ENCODE measurements at places on chromosomes 4 and X.
A peak's percentile ranks its signal among the peaks of the same experiment; 100 is the strongest.

DNA sequence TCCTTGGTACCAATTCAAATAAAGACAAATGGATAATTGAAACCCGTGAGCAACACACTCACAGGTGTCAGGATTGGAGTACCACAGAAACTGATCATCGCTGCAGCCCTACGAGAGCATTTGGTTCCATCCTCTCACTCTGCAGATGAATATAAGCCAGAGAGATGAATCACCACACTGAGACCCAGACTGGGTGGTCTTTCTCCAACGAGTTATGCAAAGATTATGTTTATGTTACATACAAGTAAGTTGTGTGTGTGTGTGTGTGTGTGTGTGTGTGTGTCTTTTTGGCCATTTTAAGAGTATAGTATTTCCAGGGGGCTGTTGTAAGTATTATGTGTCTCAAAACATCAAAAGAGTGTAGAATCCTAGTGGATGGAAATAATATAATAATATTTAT is 329.5 kb upstream of the ZFP42 start:
- DNase-seq = no peak

GRCh38 chr4:3810111-3810680 is 44.0 kb downstream of the ADRA2C start:
- no peak for DNase-seq

- DNase-seq = no peak
These were observed 111.7 kb upstream of the RPS6KA3 start for GRCh38 chrX:20378233-20378920.

DNA sequence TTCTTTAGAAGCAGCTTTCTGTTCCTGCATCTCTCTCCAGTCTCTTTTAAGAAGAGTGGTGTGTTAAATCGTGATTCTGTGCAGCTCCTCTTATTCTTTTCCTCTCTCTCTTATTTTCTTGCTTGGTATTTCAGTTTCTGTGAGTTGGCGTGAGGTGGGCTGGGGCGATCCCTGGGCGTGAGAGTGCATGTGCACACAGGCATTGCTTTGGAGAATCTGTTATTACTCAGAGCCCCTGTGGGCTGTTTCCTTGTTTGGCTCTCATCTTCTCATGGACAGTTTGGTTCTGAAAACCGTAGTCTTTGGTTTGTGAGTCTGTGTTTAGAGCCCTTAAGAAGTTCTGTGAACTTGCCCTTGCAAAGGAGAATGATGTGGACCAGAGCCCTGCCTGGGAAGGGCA is 97.2 kb upstream of the CLNK start:
- no peak for DNase-seq

DNA sequence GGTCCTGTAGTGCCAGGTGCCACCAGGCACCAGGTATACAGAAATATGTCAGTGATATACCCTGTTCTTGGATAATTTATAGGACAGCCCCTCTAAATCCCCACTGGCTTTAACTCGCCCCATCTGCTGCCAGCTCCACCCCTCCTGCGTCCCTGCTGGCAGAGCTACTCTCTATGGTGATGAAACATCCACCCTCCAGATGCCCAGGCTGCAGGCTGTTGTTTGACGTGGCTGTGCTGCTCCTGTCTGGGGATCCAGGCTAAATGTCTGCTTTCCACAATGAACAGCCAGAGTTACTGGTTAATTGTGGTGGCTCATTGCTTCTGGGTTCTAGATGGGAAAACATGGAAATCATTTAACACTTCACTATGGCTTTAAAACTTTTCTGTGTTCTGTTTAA is 12.9 kb downstream of the NHSL2 start:
- DNase-seq = peak; percentile 16

DNA sequence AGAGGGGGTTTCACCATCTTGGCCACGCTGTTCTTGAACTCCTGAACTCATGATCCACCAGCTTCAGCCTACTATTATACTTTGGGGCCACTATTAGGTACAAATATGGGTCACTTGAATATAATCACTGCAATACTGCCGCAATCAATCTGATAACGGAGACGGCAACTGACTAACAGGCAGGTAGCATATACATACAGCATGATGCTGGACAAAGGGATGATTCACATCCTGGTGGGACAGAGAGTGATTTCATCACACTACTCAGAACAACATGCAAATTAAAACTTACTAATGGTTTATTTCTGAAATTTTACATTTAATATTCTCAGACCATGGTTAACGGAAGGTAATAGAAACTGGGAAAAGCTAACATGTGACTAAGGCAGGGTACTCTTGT is 10.9 kb downstream of the LRBA start:
- DNase-seq = peak; percentile 37

DNA sequence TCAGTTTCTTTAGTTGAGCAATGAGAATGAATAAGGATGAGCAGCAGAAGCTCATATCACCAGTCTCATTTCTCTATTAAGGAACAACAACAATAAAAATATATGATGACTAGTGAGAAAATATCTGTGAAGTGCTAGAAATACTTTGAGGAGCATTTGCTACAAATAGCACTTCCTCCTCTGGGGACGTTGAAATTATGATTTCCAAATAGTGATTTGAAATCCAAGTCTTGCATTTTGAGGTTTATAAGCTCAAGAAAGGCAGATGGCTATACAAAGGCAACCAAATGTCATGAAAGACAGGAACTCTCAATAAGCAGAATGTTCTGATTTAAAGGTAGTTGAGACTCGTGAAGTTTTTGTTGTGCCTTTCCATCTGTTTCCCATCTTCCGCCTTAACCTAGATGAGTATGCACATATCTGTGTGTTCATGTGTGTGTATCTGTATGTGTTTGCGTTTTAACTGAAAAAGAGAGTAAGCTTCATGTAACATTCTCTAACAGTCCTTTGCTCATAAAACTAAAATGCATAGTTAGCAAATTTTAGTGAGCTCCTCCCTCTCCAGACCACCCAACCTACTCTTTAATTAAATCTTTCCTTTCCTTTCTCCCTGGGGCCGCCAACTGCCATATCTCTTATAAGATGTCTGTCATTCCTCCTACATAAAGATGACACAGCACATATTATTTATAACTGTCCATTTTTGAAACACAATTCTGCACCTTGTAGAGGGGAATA is 222.6 kb upstream of the RASGEF1B start:
- DNase-seq = no peak

DNA sequence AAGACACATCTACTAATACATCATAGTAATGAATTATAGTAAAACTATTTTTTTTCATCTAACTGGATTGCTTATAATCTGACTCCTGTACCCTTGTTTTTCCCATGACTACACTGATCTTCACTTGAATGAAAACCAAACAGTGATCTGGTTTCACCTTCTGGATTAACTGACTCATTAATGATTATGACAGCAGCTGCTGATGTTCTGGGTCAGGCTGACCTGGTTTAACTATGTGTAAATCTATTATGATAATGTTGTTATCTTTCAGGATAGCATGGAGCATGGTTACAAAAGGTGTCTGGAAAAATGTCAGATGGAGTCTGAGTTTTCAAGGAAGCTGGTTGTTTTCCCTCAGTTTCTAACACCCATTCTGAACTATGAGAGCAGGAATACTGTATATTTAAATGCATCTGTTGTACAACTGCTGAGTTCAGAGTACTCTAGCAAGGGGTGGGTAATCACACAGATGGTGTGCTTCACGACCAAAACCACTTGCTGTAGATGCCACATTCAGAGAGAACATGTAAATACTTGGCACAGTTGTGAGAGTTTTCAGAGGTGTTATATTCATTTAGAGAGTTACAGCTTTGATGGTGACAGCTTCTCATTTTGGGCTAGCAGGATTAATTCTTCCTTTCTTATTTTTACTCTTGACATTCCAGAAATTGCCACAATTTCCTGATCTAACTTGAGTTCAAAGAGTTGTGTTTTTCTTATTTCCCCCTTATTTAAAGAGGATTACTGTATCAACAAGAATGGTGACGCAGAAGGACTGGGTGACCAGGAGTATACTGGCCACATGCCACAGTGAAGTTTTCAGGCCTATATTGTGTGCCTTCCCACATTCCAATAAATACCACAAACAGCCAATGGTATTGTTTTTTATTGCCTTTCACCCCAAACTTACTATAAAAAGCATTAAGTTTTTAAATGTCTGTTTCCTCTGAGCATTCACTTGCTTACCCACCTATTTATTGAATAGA is 249.7 kb upstream of the TET2 start:
- peak; percentile 9 for DNase-seq

- DNase-seq = no peak
These were observed 62.2 kb downstream of the PPP1R2C start for GRCh38 chrX:42715701-42716262.

DNA sequence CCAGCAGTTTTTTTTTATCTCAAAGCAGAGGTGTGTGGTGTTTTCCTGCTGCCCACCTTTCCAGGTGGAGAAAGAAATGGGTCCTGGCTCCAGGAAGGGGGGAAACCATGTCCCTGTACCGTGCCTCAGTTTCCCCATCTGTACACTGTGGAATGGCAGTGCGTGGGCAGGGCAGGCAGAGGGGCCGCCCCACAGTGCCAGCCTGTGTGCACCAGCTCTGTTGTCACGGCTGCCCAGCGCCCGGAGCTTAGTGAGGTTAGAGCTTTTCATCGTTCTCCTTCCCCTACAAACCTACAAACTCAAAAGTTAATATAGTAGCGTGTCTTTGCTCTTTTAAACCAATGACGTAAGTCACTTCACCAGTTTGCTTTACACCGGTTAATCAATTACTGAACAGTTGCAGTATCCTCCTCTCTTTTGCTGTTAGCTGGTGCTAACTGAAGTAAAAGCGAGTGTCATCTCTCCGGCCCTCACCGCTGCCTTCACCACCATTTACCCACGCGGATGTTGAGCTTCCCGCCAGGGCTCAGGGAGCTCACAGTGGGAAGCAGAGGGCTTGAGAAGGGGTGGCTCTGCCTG is 114.8 kb upstream of the ADRA2C start:
- no peak for DNase-seq

- DNase-seq = no peak
These were observed 50.2 kb downstream of the SMAD1 start for GRCh38 chr4:145531859-145532258.

- peak; percentile 2 for DNase-seq
These were observed 357.8 kb downstream of the TLL1 start for GRCh38 chr4:166230841-166231240.

- DNase-seq = no peak
These were observed 315.1 kb downstream of the STK32B start for GRCh38 chr4:5366421-5366820.

GRCh38 chr4:148376151-148376550 is 66.1 kb downstream of the NR3C2 start:
- DNase-seq = peak; percentile 36

GRCh38 chrX:130184168-130184567 is 12.4 kb downstream of the RAB33A start:
- no peak for DNase-seq

GRCh38 chrX:5724123-5724522 is 504.5 kb downstream of the NLGN4X start:
- DNase-seq = no peak

- peak; percentile 11 for DNase-seq
These were observed 37.8 kb upstream of the PCDH19 start for GRCh38 chrX:100447655-100448397.

DNA sequence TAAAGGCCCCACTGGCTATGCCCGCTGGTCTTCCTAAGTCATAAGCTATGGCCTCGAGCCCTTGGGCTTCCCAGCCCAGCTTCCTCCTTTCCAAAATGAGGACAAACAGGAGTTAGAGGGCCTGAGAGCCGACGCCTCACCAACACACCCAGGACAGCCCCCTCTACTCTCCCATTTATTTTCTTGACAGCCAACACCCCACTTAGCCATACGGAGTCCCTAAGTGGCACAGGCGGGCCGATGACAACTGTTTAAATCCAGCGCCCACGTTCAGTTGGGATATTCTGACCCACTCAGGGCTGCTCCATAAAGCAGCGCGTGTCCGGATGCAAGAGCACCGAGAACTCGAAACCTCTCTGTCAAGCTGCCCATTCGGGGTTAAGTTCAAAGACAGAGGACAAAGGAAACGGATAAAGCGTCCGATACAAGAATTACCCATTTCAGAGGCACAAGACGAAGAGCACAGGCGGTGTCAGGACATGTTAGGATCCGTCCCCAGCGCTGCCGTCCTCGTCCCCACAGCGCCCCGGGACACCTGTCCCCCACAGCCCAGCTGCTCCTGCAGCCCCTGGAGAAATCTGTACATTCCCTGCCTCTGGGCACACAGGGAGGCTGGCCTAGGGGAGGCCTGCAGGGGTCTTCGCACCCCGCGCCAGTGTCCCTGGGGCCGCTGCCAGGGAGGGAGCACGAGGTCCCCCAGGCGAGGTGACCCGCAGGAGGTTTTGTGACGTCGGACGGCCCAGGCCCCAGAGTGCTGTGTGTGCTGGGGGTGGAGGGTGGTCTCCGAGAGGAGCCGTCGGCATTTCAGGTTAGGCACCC is 1.2 kb downstream of the PRKX start:
- peak; percentile 50 for DNase-seq

GRCh38 chrX:97401586-97402136 is 518.0 kb downstream of the RPA4 start:
- DNase-seq = no peak

GRCh38 chr4:107824350-107825071 is at the start of gene SGMS2:
SGMS2 (plus strand) TSS chr4:107824932; CDS start chr4:107895554, 70,622 bp downstream.
- DNase-seq = peak; percentile 87

DNA sequence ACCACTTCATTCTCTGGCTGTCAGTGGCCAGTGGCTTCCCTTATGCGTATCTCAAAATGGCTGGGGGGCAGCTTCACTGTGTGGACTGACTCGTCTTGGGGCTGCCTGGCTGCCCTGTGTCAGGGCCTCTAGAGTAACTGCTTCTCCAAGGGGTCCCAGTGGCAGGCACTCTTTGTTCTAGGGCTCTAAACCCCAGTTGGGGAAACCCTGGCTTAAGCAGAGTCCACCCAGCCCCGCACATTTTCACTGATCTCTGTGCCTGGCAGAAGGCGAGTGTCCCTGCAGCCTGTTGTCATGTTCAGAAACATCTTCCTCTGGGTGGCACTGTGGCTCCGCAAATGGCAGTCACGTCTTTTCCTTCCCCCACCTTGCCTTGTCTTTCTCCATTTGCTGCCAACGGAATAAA is 59.7 kb downstream of the NBDY start:
- peak; percentile 84 for DNase-seq

DNA sequence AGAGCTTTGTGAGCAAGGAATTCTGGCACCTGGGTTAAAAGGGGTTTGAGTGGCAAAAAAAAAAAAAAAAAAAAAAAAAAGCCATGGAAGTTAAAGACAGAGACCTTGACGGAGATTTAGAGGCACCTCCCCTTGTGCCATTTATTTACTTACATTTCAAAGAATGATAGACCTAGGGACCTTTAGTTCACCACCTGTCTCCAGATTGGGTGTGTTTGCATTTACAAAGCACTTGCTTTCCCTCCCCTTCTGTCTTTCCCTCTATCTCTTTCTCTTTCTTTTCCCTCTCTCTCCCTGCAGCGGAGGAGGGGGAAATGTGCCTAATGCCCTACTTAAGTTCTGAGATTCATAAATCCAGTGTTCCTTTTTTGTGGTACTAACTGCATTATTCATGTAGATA is 116.0 kb downstream of the IQCM start:
- no peak for DNase-seq

DNA sequence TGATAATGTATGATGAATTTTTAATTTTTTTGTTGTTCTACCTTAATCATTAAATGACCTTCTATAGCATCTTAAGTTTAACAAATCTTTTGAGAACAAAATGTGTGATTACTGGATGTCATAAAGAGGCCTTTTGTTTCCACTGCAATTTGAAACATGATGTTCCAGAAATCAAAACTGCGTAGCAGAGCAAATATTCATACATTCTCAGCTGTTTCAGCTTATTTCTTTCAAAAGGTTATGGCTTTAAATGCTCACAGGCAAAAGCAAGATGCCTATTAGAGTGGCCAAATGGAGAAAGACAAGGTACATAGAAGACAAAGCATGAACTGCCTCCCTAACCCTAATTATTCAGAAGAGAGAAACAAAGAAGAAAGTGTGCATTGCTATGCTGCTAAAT is 233.0 kb upstream of the SLC7A11 start:
- no peak for DNase-seq
